ENCODE measurements at places on chromosomes 6 and 20. TPM values are rescaled to one million over a fixed set of nuclear protein-coding genes. Genes with fewer than 3 reads are reported as not detected.

SLC22A16 gene
- total RNA-seq: under 0.01 TPM

ATXN1 gene
- 26.2 TPM for total RNA-seq

ZBTB12 gene
- total RNA-seq: 13.2 TPM

C4A gene
- 46.0 TPM for total RNA-seq

GZF1 gene
- 21.5 TPM for total RNA-seq

TMEM200A gene
- 44.2 TPM for total RNA-seq

TUBB1 gene
- total RNA-seq: under 0.01 TPM

SLC17A3 gene
- total RNA-seq: not detected

EFHC1 gene
- total RNA-seq: 29.4 TPM

PIGU gene
- 6.4 TPM for total RNA-seq

ILRUN gene
- total RNA-seq: 60.1 TPM

SYCP2L gene
- under 0.01 TPM for total RNA-seq

TTK gene
- 0.51 TPM for total RNA-seq

LIN28B gene
- total RNA-seq: not detected

RFX6 gene
- total RNA-seq: not detected

ZSCAN9 gene
- total RNA-seq: 11.6 TPM

FLRT3 gene
- 5.1 TPM for total RNA-seq

KCNK15 gene
- total RNA-seq: 4.1 TPM

KHDRBS2 gene
- total RNA-seq: not detected

OR2J1 gene
- total RNA-seq: not detected

SLC22A1 gene
- 0.26 TPM for total RNA-seq

CD40 gene
- 2.3 TPM for total RNA-seq

BPI gene
- not detected for total RNA-seq

TSHZ2 gene
- 2.6 TPM for total RNA-seq

SPATA25 gene
- 3.6 TPM for total RNA-seq

OR12D3 gene
- not detected for total RNA-seq

IP6K3 gene
- 1.8 TPM for total RNA-seq

KIAA0408 gene
- total RNA-seq: 1.3 TPM

SIRT5 gene
- 9.8 TPM for total RNA-seq

TINAG gene
- not detected for total RNA-seq

SLC17A2 gene
- not detected for total RNA-seq

APCDD1L gene
- 0.99 TPM for total RNA-seq

RAET1G gene
- total RNA-seq: 3.3 TPM

KCNQ2 gene
- total RNA-seq: not detected

WFDC8 gene
- total RNA-seq: not detected

ZFP57 gene
- not detected for total RNA-seq

IRF4 gene
- total RNA-seq: under 0.01 TPM

PPP1R14C gene
- 0.17 TPM for total RNA-seq

ARMH2 gene
- not detected for total RNA-seq

SAYSD1 gene
- 13.9 TPM for total RNA-seq

MYH7B gene
- total RNA-seq: 0.26 TPM

ARHGAP40 gene
- not detected for total RNA-seq

APOM gene
- 1.0 TPM for total RNA-seq

NKAIN4 gene
- total RNA-seq: not detected

ZNF831 gene
- total RNA-seq: not detected

Data from fibroblast of lung (primary cell).